HS-27A (cell line): ENCODE measurements at places on chromosomes 1 and 21.

GRCh38 chr1:116770625-116771024, 16.4 kb downstream of the CD2 start:
- no peak for DNase-seq

GRCh38 chr21:44407493-44407892, 47.8 kb upstream of the LRRC3 start:
- no peak for DNase-seq

DNA sequence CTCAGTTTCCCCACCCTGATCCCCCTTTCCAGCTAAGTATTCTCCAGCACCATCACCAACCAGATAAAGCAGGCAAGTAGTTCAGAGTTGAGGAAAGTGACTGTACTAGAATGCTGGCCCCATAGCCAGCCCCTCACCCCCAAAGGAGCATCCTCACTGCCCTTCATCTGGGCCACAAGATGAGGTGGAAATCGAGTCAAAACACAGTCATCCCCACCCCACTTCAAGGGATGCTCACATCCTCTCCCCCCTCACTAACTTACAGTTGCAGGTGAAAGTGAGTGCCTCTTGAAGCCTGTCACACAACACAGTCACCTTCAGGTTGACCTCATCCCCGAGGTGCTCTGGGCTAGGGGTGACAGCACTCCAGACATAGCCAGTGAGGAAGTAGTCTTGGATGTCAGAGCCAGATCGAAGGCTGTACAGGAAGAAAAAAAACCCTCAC, 30.4 kb downstream of the PIK3C2B start:
- no peak for DNase-seq

DNA sequence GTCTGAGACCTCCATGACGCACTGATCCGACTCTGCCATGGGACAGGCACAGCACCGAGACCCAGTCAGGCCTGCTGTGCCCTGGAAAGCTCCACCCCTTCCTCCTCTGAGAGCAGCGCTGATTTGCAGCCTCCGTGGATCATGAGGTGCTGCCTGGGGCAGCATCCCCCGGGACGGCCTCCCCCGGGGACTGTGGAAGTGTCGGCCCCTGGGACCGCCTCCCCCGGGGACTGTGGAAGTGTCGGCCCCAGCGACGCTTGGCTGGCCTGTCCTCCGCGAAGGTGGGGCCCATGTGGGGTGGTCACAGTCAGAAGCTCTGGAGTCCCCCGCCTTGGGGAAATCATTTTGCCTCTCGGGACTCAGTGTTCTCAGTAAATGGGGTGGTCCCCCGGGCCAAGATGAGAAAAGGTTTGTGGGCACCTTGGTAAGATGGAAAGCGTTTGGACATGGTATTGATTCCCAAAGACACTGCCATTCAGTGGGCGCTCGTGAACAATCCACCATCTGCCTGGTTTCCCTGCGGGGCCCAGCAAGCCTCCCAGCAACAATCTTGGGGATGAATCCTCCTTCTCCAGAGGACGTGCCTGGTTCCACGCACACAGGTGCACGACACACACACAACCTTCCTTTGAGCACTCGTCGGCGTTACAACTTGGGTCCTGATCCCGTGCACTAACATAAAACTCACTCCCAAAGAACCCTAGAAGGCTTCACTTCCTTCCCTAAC, 3.0 kb downstream of the TFF2 start:
- no peak for DNase-seq

DNA sequence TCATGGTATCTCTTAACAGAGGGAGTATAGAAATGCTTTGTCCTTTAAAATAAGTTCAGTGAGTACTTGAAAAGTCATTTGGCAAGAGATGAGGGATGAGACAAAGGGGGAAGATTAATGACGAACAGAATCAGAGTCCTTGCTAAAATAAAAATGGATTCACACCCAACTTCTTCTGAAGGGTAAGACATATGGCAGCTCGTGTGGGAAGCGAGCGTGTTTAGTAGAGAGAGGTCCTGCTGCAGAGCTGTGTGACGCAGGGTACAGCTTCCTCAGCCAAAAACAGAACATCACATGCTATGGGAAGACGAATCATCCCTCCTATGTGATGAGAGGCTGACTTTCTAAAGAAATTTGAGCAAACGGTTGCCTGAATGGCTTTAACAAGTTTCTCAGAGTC, 158.5 kb upstream of the LMO4 start:
- DNase-seq: no peak

GRCh38 chr1:156900896-156901589, 7.5 kb downstream of the PEAR1 start:
- no peak for DNase-seq

- DNase-seq: no peak
Observed at GRCh38 chr1:184037849-184038591, 492 bp upstream of the COLGALT2 start.

DNA sequence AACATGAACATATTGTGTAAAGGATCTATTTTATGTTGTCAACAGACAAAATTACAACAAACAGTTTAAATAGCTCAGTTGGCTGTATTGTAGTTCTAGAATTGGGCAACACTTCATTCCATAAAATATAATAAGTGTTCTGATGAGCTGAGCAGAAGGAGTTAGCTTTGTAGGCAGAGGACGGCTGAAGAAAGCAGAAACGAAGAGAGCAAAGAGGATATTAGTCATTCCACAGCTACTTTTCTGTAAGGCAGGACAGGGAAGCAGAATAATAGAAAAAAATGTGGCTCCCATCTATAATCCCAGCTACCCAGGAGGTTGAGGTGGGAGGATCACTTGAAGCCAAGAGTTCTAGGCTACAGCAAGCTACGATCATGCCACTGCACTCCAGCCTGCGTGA, 20.2 kb upstream of the IVNS1ABP start:
- DNase-seq: no peak

GRCh38 chr1:64965366-64966157, 787 bp downstream of the JAK1 start:
- DNase-seq: no peak

GRCh38 chr1:46153732-46154131, 21.2 kb upstream of the TSPAN1 start:
- no peak for DNase-seq

DNA sequence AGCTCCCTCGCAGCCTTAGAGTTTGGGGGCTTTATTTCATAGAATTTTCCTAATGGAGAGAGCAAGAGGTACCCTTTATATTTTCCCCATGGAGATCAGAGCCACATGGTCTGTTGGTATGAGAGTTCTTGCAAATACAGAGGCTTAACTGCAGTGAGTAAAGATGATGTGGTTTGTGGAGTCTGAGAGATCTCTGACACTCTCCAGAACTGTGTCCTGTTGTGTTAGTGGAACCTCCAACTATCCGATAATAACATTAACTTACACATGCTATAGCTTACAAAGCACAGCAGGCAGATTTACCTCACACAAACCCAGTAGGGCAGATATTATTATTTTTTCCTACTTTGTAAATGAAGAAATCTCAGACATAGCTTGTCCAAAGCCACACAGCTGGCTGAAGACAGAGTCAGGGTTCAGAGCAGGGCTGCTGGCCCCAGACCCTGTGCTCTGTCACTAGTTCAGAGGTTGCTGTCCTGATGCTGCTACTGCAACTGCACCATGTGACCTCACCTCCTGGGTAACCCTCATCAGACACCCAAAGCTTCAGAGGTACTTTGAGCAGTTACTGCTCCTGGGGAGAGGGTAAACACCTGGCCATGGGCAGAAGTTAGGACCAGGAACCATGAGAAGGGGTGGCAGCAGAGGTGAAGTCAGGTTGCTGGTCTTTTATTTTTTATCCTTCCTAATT, 384.8 kb upstream of the PROX1 start:
- no peak for DNase-seq

DNA sequence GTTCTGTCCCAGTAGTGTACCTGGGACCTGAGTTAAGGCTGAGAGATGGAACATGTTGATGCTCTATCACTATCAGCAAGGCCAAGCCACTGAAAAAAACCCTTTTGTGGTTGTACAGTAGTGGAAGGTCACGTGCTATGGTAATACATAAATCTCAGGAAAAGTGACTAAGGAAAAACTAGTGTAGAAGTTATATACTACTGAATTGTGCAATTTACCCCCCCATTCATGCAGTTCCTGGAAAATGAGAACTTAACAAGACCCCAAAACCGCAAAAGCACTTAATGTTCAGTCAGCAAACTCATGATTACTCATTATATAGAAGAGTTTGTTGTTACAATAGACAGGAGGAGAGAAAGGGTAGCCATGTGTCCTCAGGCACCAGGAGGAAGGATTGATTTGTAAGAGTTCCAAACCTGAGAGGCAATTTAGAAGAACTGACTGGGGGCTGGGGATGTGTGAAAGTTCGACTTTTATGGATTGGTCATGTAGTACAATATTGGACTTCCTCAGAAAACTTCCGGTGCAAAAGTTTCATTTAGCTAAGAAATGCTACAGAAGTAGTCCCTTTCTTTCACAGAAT, 91.6 kb downstream of the RGL1 start:
- no peak for DNase-seq

DNA sequence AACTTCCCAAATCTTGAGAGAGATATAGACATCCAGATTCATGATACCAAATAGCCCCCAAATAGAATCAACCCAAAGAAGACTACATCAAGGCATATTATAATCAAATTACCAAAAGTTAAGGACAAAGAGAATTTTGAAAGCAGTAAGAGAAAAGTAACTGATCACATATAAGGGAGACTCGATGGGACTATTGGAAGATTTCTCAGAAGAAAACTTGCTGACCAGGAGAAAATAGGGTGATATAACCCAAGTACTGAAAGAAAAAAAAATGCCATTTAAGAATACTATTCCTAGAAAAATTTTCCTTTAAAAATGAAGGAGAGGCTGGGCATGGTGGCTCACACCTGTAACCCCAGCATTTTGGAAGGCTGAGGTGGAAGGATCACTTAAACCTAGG, 30.5 kb upstream of the WNT2B start:
- DNase-seq: no peak

DNA sequence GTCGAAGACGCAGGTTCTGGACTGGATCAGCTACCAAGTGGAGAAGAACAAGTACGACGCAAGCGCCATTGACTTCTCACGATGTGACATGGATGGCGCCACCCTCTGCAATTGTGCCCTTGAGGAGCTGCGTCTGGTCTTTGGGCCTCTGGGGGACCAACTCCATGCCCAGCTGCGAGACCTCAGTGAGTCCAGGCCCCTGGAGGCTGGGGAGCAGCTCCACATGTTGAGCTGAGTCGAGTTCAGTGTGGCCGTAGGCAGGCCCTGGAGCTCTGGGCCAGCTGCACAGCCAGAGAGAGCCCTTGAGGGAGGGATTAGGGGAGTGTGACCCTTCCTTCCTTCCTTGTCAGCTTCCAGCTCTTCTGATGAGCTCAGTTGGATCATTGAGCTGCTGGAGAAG, 1.6 kb downstream of the ELF3 start:
- no peak for DNase-seq

DNA sequence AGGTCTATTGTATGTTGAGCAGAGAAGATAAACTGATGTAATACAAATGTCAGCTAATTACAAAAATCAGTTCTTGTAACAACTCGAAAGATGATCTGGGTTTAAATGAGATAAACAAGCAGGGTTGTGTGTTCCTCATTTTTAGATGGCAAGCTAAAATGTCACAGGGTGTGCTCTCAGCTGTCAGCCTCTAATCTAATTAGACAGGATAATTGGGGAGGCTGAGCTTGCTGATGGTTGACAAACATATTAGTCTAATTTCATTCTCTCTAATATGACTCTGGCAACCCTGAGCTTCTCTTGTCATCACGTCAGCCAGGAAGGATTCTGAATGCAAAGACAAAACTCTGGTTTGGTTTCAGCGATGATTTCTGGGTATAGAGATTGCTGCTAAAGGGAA, 335.3 kb upstream of the KAZN start:
- DNase-seq: no peak
